ENCODE measurements at places on chromosomes 2 and 18.

DNA sequence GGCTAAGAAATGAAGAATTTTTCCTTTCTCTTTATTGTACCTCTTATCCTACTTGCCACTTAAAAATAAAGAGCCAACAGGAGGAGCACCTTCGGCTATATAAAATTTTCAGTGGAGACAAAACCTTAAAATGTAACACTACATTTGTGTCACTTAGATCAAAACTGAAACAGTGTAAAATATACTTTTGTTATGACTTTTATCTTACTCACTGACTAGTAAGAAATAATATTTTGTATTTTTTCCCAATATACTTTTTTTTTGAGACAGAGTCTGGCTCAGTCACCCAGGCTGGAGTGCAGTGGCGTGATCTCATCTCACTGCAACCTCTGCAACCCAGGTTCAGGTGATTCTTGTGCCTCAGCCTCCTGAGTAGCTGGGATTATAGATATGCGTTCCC is 28.3 kb downstream of the KCNJ13 start:
- no peak for DNase-seq

GRCh38 chr18:12422936-12423335 is 15.2 kb downstream of the PRELID3A start:
- DNase-seq, result no peak

DNA sequence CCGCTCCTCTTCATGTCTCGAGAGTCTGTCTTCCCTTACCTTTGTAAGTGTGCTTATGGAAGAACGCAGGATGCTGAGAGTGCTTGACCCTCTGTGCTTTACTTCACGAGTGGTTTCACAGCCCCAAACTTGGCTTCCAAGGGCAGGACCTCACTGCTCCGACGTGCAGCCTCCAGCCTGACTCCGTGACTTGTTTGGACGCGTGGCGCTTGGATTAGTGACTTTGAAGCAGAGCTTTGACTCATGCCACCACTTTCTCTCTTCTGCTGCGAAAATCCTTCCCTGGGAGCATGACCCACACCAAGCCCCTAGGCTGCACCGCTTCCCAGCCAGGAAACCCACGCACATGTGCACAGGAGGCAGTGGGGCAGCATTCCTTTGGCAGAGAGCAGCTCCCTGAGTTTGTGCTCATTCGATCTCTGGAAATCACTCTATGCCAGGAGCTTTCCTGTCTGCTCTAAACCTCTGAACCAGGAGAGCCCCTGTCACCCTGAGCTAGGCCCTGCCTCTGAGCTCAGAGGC is 207.8 kb upstream of the HS6ST1 start:
- no peak for DNase-seq

GRCh38 chr2:145022666-145023333 is 502.9 kb upstream of the ZEB2 start:
- DNase-seq, result no peak

DNA sequence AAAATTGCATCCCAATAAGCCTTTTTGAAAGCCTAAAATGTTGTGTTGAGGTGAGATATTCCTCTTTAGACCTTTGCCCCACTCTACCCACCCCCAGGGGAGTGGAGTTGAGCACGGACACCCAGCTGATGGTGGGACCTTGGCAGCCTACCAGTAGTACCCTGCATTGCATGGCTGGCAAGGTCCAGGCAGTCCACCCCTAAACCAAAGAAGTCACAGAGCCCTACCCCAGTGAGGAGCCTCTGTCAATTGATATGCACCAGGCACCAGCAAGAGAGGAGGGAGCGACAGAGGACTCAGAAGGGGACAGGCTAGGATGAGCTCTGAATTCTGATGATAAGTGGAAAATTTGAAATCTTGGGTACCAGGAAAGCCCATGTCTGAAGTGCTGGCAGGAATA is 38.6 kb downstream of the MARCO start:
- DNase-seq, result no peak
